ENCODE measurements at places on chromosomes 16 and 17. TPM values are rescaled to one million over a fixed set of nuclear protein-coding genes. Genes with fewer than 3 reads are reported as not detected.

Gene GJD3
- 0.87 TPM for total RNA-seq

Gene CLDN6
- total RNA-seq = 0.74 TPM

Gene TLCD1
- 47.0 TPM for total RNA-seq

Gene LYZL6
- total RNA-seq = not detected

Gene SPNS3
- total RNA-seq = not detected

Gene ZNF286A
- 29.1 TPM for total RNA-seq

Gene ADORA2B
- 15.8 TPM for total RNA-seq

Gene PIRT
- total RNA-seq = not detected

Gene GRAPL
- total RNA-seq = not detected

Gene CARD14
- 0.15 TPM for total RNA-seq

Gene KRT27
- not detected for total RNA-seq

Gene MYH13
- not detected for total RNA-seq

Gene CTRB2
- total RNA-seq = not detected

Gene OR1F1
- total RNA-seq = 0.38 TPM

Gene MYH2
- not detected for total RNA-seq

Gene NTN3
- 0.05 TPM for total RNA-seq

Gene PABPN1L
- total RNA-seq = not detected

Gene GPR139
- total RNA-seq = not detected

Gene PITPNM3
- total RNA-seq = 1.8 TPM

Gene CDK5R1
- total RNA-seq = 3.5 TPM

Gene G6PC1
- not detected for total RNA-seq

Gene PRSS21
- not detected for total RNA-seq

Gene GLTPD2
- total RNA-seq = not detected

Gene CDYL2
- 1.1 TPM for total RNA-seq

Gene FSCN2
- 1.1 TPM for total RNA-seq

Gene SHISA6
- total RNA-seq = not detected

Gene CFAP97D1
- total RNA-seq = 0.07 TPM

Data from A549 treated with RU486 at 1 μM for 4 hours (cell line).